ENCODE measurements at places on chromosomes 5 and 9.

GRCh38 chr5:151805414-151806223 is 33.9 kb downstream of the G3BP1 start:
- DNase-seq = no peak

DNA sequence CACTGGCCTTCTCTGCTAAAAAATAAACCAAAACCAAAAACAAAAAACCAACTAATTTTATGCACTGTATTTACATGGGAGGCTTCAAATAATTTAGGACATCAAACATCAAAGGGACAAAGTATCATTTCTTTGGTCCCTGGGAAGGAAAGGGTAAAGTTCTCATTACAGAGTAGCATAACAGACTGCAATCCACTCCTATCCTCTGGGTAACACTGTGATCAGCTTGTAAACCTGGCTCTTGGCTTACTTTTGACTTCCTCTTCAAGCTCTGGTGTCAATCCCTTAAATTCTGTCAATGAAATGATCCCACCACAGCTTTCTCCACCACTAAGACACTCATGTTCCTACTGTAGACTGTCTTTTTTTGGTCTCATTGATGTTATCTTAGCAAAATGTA is 69.8 kb upstream of the VCAN start:
- DNase-seq = no peak

GRCh38 chr5:175219366-175219765 is 224.6 kb downstream of the DRD1 start:
- DNase-seq = no peak

DNA sequence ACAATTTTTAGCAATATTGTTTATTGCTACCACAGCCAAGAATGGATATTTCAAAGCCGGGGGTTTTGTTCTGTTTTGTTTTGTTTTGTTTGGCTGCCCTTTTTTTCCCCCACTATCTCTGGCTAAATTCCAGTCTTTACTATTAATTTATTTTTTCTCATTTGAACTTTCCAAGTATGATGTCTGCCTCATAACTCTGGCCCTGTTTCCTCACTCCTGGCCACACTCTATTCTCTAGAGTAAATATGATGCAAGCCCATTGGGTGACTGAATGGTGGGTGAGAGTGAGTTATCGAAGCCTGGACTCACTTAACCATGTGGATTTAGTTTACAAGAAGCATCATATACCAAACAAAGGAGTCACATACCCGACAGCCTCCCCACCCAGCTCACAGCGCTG is 41.9 kb downstream of the WDR36 start:
- DNase-seq = no peak

DNA sequence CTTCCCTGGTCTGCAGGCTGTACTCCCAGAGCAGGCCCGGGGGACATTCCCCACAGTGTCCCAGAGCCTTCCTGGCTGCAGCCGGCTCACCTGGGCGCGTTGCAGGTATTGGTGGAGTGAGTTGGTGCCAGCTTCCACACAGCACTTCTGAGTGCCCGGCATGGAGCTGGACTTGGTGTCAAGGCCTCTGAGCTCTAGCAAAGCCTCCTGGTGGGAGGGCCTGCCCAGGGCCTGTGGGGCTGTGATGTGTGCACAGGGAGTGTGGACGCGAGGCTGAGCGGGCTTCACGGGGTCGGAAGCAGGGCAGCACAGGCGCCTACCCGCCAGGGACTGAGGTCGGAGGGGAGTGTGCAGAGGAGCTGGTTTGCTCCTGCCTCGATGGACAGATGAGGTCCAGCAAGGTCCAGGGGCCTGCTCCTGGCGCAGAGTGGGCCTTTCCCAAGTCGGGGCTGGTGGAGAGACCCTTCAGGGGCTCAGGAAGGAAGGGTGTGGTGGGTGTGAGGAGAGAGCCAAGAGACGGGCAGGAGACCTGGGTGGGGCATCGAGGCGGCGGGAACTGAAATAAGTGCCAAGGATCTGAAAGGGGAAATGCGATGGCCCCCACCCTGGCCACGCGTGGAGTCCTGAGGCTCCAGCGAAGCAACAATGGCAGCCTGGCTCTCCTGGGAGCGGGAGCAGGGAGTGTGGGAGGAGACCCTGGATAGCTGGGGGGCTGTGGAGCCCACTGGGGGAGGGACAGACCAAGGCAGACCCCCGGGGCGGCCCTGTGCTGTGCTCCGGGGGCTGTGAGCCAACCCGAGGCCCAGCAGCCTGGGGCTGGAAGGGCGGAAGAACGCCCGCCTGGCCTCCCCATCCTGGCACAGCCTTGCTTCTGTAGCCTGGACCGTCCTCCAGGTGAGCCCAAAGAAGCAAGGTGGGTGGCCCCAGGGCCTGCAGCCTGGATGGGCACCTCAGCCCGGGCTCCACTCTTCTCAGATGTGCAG is 78.4 kb downstream of the RXRA start:
- DNase-seq = no peak

DNA sequence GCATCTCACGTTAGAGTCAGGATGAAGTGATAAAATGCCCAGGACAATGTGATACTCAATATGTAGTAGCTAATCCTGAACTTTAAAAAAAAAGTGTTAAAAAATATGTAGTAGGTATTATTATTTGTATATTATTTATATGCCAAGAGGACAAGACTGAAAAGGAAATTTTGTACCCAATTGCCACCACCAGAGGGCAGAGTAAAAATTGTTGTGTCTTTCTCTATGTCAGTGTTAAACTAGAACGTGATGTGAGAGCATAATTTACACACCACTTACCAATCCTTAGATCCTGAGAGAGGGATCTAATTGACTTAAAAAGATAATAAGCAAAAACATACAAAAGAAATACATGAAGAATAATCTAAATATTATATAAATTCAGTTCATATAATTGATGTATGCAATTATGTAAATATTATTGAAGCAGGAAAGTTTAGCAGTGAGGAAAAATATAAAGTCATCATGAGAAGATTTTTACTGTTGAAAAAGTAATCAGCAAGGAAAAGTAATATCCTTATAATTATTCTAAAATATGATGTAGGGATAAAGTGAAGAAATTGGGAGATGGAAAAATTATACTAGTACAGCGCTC is 288.9 kb downstream of the RAB3C start:
- no peak for DNase-seq

- no peak for DNase-seq
These were observed 199.3 kb upstream of the PDE4D start for GRCh38 chr5:60092671-60093422.

GRCh38 chr5:120446901-120447300 is 17.2 kb upstream of the PRR16 start:
- no peak for DNase-seq

- DNase-seq = no peak
These were observed 235.7 kb downstream of the ICE1 start for GRCh38 chr5:5658226-5658625.
